GM12891 (cell line): ENCODE measurements at places on chromosomes 7 and 10.

GRCh38 chr10:65367706-65368105 lies 1558.1 kb upstream of the LRRTM3 start:
- DNase-seq, result no peak

DNA sequence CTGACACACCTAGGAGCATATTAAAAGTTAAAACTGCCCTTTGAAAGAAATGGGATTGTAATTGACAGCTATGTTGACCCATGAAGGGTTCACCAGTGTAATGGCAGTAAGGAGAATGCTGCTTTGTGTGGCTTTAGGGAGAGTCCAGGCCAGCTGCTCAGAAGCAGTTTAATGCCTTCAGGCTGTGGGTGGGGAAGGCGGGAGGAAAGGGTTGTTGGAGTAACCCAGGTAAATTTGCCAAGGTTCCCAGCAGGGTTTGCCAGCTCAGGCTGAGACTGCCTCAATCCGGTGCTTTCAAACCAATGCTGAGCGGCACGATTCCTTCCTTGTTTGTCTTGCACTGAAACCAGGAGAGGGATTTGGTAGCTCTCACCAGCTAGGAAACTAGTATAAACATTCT lies 637.2 kb downstream of the INHBA start:
- no peak for DNase-seq

GRCh38 chr10:64574371-64574770 lies 1053.2 kb downstream of the REEP3 start:
- no peak for DNase-seq

- DNase-seq, result no peak
These were observed 3.9 kb downstream of the HPS6 start for GRCh38 chr10:102069071-102069470.

- no peak for DNase-seq
These were observed 303.3 kb downstream of the IPMK start for GRCh38 chr10:57964351-57964750.

DNA sequence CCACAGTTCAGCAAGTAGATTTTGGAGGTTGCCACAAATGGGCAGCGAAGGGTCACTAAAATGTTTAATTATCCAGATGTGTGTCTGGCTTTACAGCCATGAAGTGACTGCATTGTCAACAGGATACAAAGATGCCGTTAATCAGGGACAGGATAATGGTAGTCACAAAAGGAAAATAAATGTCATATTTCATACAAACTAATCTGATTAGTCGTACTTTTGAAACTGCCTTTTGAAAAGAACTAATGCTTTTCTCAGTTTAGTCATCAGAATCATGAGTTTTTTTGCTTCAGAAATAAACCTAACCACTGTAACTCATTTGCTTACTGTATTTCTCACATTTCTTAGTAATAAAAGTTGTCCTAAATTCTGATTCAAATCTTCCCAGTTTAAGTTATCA lies 22.2 kb upstream of the WNT16 start:
- DNase-seq, result no peak
